ENCODE measurements at places on chromosomes 6 and 20.

DNA sequence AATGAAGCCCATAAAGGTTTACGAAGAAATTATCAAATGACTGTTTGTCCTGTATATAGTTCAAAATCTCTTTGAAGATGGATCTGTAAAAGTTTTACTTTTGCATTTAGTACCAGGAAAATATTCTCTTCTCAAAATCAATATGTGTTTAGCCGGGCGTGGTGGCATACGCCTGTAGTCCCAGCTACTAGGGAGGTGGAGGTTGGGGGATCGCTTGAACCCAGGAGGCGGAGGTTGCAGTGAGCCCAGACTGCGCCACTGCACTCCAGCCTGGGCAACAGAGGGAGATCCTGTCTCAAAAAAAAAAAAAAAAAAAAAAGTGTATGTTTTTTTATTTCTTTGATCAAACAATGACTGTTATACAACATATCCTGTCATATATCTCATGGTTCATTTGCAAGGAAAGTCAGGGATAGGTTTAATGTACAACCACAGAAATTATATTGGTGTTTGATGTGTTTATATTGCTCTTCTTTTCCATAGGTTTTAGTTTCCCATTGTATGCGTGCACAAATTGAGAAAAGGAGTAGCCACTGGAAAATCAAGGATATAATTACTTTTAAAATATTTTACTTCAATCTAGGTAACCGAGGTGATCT is 40.1 kb downstream of the SOX4 start:
- DNase-seq, result no peak

- DNase-seq, result no peak
Measured at GRCh38 chr6:163708466-163708865, 293.9 kb downstream of the QKI start.

GRCh38 chr20:38226553-38226952 is 34.0 kb downstream of the KIAA1755 start:
- DNase-seq, result no peak

GRCh38 chr20:23331450-23332350 is 18.9 kb upstream of the NXT1 start:
- DNase-seq, result peak; percentile 82
